Left kidney (tissue), 8 donors: ENCODE measurements at places on chromosomes 4 and X. TPM values are rescaled to one million over a fixed set of nuclear protein-coding genes. Genes with fewer than 3 reads are reported as not detected.
A peak's percentile ranks its signal among the peaks of the same experiment; 100 is the strongest.

Gene CENPE
- polyA plus RNA-seq, result 20.6 TPM

- DNase-seq, result no peak
These were observed 98.2 kb downstream of the SOWAHB start for GRCh38 chr4:76799718-76800117.

DNA sequence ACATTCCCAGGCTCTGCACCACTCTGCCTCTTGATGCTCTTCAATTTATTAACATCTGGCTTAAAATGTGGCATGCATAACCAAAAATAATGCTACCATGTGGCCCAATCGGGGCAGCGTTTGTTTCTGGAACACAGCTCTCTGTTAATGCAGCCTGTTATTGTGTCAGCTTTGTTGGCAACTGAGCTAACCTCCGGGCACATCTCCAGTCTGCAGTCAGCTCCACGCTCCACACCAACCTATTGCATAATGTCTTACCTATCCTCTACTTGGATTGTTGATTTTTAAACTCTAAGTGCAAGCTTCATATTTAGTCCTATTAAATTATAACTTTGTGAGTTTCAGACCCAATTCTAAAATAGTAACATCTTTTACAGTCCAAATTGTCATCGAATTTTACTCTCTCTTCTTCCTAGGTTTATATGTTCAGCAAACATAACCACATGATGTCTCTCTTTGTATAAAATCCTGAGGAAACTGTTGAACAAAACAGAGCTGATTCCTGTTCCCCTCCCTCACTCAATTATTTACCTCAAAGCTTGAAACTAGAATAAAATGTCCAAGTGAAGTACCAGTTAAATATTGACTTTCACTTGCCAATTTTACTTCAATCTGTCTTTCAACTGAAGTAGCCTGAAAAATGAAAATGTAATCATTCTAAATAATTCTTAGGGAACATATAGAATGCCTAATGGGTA, 92.2 kb upstream of the RAPGEF2 start:
- no peak for DNase-seq

DNA sequence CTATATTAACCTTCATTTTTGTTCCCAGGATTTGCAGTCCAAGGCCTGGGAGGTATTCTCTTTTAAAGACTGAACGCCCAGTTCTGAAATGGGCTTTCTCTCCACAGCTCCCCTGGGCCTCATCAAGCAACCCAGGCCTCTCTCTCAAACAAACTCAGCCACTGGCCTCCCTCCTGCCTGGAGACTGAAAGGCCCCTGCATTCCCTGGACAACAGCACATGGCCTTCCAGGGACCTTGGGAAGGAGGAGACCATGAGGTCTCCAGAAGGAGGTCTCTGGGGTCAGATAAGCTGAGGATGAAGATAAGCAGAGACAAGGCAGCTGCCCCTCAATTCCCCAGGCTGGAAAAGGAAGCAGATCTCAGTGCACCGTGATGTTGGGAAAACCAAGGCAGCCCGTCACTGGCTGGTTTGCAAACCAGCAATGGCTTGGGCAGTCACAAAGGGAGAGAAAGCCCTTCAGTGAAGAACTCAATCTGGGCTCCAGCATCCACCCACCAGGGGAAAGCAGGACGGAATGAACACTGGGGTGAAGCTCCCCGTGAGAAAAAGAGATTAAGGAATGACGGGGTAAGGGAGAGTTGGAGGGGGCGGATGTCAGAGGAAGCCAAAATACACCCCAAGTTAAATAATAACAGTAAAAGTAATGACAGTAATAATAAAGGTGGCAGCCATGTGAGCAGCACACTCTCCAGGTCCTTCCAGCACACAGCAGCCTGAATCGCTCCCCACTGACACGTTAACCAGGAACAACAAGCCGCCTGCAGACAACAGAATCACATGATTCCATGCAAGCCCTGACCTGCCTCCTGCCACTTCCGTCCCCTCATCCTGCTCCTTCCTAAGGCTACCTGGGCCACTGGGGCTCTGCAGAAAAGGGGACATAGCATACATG, 22.3 kb downstream of the AMOT start:
- DNase-seq, result no peak

GRCh38 chr4:128844931-128845330, 35.4 kb downstream of the JADE1 start:
- DNase-seq, result no peak

Gene PLS3
- polyA plus RNA-seq, result 267 TPM

Gene GPR119
- not detected for polyA plus RNA-seq

DNA sequence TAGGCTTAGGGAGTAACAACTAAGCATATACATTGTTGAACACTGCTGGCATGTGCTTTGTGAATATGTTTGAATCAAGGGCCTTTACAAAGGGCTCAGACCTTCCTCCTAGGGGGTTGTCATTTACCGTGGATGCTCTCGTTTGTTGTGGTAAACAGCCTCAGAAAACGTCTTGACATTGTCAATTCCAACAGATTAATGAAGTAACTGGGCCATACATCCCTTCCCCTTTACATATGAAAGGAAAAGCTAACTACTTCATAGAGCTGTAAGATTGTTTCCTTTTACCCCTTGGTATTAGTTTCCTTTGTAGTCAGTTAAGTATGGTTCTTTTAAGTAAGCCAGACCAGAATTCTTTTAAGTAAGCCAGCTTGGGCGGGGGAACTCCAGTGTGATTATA, 42.9 kb downstream of the FAT4 start:
- DNase-seq, result no peak

Gene BMP3
- polyA plus RNA-seq, result 18.7 TPM

Gene NWD2
- 0.23 TPM for polyA plus RNA-seq

Gene CACNA1F
- polyA plus RNA-seq, result 0.47 TPM

Gene RAB33A
- 0.52 TPM for polyA plus RNA-seq

DNA sequence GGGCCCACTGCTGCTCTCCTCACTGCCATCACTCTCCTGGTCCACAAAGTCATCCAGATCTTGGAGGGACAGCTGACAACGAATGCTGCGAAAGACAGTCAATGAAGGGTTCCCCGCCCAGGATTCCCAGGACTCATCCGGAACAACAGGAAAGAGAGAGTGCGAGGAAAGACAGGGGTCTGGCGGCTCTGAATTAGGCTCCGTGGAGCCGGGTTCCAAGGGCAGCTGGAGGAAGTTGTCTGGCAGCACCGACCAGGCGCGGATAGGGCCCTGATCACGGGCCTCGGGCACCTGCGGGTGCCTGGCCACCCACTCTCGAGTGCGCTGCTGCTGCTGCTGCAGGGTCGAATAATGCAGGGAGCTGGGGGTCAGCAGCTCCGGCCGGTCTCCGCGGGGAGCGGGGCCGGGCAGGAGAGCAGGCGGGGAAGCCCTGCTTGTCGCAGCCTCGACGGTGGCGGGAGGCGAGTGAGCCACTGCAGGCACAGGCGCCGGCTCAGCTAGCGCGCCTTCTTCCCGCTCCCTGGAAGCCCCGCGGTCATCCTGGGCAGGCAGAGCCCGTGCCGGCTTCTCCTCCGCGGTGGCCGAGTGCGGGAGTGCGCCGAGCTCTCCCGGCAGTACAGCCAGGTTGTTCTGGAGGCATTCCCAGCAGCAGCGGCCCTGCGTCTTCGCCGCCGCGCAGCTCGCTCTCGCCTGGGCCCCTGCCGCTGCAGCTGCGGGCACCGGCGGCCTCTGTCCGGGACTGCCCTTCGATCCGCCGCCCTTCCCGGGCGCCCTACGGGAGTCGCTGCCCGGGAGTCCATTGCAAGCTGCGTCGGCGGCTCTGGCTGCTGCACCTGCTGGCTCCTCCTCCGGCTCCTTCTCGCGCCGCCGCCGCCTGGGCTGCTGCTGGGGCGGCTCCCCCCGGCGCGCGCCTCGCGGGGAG, 1.1 kb downstream of the SOWAHB start:
- peak; percentile 38 for DNase-seq

Gene FRAS1
- polyA plus RNA-seq, result 87.6 TPM

Gene HDX
- 6.6 TPM for polyA plus RNA-seq

DNA sequence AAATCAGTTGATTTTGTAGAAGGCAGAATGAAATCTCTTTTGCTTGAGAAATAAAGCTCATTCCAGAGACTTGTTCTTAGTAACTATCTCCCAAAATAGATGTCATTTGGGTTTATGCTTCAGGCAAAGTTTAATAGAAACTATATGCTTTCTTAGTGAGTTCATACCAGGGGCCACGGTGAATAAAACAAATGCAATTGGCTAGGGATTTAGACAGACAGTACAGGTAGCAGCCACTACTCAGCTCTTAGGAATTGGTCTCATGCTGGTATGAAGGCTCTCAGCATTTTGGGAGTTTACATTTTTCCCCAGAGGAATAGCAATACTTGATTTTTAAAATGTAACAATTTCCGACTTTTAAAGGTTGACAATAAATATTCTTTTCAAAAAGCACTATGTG, 27.0 kb downstream of the GYPA start:
- DNase-seq, result no peak

DNA sequence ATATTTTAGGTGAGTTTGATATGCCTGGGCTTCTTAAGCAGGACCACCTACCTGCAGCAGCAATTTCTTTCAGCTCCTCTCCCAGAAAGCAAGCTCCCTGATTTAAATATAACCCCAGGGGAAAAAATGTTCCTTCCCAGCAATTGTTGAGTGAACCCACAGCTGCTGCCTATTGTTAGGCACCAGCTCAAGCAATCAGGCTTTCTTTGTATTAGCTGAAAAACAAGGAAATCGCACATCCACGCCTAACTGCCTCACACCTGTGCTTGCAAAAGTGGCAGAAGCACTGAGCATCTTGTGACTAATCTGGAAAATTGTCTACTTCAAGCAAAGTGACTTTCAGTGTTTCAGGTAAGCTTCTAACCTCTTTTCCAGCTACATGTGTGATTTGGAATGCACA, 432.2 kb downstream of the SMARCA1 start:
- no peak for DNase-seq

- no peak for DNase-seq
These were observed 448.6 kb upstream of the TECRL start for GRCh38 chr4:64857815-64858214.

- no peak for DNase-seq
These were observed 16.3 kb downstream of the L1CAM start for GRCh38 chrX:153869473-153870287.

DNA sequence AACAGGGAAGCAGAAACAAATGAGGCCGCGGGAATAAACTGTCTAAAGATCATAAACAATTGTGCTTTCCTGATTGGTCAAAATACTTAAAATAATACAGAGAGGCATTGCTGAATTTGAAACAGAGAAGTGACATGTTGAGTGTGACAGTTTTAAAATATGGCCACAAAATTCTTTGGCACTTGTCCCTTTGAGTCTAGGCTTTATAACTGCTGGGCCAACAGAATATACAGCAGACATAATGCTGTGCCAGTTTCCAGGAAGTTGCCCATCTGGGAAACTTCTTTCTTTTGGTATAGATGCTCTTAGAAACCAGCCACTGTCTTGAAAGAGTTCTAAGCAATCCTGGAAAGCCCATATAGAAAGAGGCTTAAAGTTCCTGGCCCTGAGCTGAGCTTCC, 668.4 kb downstream of the CENPC start:
- no peak for DNase-seq

GRCh38 chrX:130009658-130010223, 27.3 kb downstream of the BCORL1 start:
- DNase-seq, result no peak

DNA sequence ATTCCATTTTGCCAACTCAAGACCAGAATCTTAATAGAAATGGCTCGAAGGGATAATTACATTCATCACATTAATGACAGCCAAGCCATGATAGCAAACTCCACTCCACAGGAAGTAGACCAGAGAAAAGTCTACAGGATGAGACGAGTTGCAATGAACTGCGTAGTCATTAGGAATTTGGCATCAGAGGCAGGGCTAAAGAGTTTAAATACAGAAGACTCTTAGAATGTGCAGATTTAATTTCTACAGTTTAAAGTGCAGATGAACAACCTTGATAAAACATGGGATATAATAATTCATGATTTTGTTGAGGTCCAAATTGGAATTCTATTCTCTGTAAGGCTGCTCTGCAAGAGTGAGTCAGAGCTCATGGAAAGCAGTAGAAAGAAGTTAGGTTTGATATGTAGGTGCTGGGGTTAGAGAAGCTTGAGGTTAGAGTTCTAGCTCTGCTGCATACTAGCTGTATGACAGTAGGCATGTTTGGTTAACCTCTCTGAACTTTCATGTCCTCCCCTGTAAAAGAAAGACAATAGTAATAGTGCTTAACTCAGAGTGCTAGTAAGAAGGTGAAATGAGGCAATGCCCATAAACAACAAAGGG, 32.2 kb downstream of the LNX1 start:
- DNase-seq, result no peak

Gene ERCC6L
- polyA plus RNA-seq, result 6.9 TPM

- DNase-seq, result no peak
These were observed 185.3 kb upstream of the BCOR start for GRCh38 chrX:40282946-40283660.

- DNase-seq, result no peak
These were observed 100.4 kb downstream of the KLHL8 start for GRCh38 chr4:87120010-87120409.

GRCh38 chrX:133794126-133794525, 191.3 kb downstream of the GPC3 start:
- no peak for DNase-seq

DNA sequence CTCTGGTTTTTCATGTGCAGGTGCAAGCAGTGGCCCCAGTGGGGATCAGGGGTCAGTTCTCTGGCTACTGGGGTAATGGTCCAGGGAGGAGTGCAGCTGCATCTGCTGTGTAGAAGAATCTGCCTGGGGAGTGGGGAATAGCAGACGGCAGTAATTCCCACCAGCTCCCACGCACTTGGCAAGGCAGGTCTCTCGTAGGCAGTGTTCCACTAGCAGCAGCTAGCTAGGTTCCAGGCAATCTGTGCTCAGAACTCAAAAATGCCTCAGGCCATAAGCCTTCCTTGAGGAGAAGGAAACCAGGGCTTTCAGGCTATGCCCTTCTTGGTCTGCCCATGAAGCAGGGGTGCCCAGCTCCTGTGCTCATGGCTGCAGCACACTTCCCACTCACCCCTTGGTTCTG, 38.8 kb downstream of the DCLK2 start:
- no peak for DNase-seq

Gene EOLA2
- 29.6 TPM for polyA plus RNA-seq

Gene TRAPPC11
- polyA plus RNA-seq, result 55.3 TPM

GRCh38 chrX:37685381-37686359, at the start of gene XK:
TSS of gene XK (plus strand) at chrX:37685791. CDS start at chrX:37685962, 171 bp downstream.
- DNase-seq, result peak; percentile 12

GRCh38 chr4:125735102-125735501, 420.3 kb downstream of the FAT4 start:
- DNase-seq, result peak; percentile 37

GRCh38 chr4:48030470-48030869, 13.9 kb downstream of the NIPAL1 start:
- no peak for DNase-seq

Gene PABPC1L2B
- not detected for polyA plus RNA-seq

Gene ABLIM2
- polyA plus RNA-seq, result 6.8 TPM

DNA sequence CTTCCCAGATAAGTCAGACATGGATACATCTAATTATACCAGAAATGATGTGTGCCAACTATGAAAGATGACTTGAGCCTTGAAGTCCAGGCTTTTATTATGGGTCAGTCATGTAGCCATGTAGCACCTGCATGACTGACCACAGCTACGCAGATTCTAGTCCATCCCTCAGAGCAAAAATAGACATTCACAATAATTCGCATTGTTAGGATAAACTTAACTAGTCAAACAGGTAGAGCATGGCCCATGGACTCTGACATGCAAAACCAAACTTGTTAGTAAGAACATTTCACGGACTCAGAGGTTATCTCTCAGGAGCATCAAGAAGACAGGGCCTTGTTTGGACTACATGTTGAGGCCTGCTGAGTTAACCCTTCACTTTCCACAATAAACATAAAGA, 132.6 kb downstream of the PWWP3B start:
- no peak for DNase-seq

Gene COX7B2
- not detected for polyA plus RNA-seq

GRCh38 chr4:182604953-182605352, 312.2 kb downstream of the DCTD start:
- DNase-seq, result no peak

GRCh38 chrX:109347632-109348031, 134.3 kb downstream of the GUCY2F start:
- no peak for DNase-seq

Gene NKX1-1
- not detected for polyA plus RNA-seq
